ENCODE measurements at places on chromosomes 1 and 21. TPM values are rescaled to one million over a fixed set of nuclear protein-coding genes. Genes with fewer than 3 reads are reported as not detected.
A peak's percentile ranks its signal among the peaks of the same experiment; 100 is the strongest.

- DNase-seq: no peak
Observed at GRCh38 chr1:214248311-214249085, 32.5 kb upstream of the SMYD2 start.

DNA sequence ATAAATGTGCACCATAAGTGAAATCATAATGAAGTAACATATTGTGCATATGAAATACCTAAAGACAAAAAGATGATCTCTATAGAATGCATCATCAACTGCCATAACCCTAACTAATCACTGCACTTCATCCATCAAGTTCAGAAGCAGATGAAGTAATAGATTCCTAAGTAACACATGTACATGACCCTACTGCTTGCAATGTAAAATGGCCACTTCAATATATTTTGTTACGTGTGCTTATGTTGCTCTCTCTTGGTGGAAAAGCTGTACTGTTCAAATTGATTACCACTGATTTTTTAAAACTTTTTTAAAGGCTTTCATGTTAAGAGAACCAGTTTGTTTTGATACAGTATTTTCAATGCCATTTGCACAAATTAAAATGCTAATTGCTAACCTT is 141.8 kb downstream of the TTLL7 start:
- peak; percentile 7 for DNase-seq

GRCh38 chr1:31815752-31816500 is at the start of gene SPOCD1:
SPOCD1 (minus strand) TSS chr1:31816022; CDS start chr1:31815333, 689 bp downstream.
- peak; percentile 86 for DNase-seq

DNA sequence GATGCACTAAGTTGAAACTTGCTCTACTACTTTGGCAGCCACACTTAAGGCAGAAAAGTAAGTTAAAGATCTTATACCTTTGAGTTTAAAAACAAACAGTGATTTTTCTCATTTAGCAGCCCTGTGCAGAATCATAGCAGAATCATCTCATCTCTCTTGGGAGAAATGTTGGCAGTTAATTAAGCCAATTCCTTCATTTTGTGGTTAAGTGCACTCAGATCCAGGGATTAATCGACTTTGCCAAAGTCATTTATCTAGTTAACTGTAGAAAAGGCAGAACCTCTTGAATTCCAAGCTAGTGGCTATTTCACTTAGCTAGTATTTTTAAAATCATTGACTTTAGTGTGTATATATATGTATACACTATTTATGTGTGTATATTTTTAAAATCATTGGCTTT is 125.0 kb downstream of the GPR52 start:
- no peak for DNase-seq

DNA sequence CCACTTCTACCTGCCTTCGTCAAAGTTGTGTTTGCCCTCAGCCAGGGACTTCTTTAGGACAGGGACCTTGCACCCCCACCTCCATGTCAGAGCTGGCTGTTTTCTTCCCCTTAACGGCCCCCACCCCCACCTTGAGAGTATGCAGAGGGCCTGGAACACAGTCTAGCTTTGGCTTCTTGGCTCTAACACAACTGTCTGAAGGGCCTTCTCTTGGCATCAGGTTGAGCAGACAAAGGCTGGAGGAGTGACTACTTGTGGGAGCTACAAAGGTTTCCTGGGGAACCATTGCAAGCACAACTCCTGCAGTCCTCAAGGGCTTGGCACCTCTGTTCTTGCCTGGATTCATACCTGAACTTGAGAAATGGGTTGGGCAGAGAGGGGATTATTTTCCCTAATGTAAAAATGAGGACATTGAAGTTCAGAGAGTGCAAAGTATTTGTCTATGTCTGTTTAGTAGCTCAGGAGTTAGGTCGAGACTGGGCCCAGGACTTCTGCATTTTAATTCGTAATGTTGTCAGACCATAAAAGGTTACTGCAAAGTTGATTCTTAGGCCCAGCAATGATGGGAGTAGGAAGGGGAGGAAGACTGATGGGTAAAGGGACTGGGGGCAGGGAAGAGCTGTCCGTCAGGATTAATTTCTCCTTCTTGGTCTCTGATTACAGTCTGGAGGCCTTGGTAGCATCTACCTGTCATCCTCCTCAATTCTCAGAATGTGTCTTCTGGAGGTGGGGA is 2.6 kb downstream of the CYP4B1 start:
- DNase-seq: no peak

DNA sequence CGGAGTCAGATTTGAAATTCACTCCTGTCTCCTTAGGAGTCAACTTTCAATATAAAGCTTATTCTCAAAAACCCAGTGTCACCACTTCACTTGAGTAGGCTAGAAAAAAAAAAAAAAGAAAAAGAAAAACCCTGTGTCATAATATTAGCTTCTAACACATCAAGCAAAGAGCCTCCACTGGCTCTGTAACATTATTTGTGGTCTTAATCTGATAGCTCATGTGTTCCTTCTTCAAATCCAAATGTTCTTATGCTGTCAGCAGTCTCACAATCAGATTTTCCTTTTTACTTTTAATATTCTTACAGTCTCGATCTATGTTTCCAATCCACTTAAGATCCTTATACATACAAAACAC is 26.1 kb upstream of the PSMG1 start:
- no peak for DNase-seq

GRCh38 chr1:44161546-44161945 is 20.1 kb upstream of the KLF18 start:
- DNase-seq: no peak

GRCh38 chr21:32569261-32570230 is 15.8 kb downstream of the TCP10L start:
- peak; percentile 58 for DNase-seq

DNA sequence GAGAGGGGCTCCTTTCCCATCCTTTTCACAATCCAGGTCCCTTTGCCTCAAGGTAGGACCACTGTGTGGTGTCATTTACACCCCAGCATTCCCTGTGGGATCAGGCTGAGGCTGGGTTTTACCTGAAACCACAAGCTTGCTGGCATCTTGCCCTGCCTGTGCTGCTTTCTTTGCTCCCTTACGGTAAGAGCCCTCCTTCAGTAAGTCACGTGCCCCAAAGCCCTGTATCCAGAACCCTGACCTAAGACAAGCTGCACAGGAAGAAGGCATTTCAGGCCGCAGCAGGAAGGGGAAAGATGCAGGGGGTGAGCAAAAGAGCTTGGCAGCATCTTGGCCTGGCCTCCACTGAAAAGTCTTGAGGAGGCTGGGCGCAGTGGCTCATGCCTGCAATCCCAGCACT is 58.4 kb downstream of the KLHDC7A start:
- no peak for DNase-seq

DNA sequence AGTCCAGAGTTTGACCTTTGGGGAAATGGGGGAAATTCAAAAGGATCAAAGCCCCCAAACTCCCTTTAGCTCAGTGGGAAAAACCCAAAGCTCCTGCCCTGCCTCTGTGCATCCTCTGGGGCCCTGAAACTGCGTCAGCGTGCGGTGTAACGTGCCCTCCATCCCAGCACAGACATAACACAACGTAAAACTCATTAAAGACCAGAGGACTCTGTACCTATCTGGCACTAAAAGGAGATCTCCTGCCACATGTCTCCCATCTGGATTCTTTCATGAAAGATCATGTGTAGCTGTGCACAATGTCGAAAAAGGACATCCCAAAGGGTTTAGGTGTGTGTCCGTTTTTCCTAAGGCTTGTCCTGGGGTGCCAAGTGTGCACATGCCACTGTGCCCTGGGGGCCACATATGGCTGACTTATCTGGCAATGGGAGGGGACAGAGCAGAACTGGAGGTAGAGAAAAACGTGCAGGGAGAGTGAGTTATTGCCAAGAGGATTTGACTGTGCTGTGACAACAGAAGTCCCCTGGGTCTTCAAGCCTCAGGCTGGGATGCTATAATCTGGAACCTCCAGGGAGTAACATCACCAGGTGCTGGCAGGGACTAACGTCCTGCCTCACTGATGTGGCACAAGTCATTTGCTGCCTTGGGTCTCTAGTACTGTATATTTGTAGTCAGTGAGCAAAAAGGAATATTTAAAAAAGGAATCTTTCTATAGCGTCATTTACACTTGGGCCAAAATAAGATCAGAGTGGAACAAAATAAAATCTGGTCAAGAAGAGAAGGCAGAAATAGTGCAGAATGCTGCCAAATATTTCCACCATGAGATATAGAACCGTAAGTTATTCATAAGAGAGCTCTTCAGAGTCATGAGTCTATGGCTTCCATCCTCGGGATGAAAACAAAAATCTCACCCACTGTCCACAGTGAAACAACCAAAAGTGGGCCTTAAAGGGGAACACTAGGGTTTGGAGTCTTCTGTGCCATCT is 52.3 kb downstream of the ITPKB start:
- DNase-seq: no peak

DNA sequence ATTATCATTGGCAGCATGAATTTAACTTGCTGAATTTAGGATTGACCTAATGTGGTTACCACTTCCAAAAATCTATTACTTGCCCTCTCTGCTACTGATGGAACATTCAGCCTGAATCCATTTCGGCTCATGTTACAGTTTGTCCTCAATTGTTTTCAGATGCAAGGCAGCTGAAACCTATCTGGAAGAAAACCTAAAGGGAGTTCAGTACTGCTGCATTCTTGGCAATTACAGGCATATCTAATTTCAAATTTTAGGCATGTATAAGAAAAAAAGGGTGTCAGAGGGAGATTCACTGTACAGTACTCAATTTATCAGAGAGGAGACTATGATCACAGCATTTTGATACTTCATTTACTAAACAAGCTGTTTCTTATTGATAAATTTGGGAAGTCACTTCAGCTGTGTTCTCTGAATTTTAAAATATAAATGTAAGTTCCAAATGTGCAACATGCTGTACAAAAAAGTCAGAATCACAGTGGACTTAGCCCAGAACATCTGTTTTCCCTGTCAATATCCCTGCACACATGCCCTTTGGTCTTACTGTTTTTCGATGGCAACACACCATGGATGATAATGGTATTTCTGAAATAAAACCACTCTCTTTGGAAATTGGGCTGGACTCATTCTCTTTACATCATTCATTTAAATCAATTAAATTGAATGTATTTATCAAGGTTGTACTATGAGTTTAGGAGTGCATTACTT is 651.6 kb upstream of the ADGRL4 start:
- no peak for DNase-seq

- DNase-seq: no peak
Observed at GRCh38 chr1:223289621-223290020, 74.4 kb downstream of the SUSD4 start.

- DNase-seq: no peak
Observed at GRCh38 chr21:44617071-44617501, 5.2 kb downstream of the KRTAP10-8 start.

DNA sequence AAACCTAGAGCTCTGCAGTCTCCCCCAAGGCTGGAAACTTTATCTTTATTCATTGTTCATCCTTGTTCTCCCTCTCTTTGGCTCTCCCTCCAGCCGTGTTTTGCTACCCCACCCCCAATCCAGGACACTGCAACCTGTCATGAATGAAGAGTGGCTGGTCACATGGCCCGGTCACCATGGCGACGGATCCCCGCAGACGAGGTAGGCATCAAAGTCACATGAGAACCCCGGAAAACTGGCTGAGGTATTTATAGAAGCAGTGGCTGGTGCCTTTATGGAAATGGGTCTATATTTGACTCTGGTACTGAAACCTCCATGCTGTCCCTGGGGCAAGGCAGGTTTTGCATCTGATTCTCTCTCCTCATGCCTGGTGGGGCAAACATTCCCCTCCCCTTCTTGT is 13.4 kb upstream of the SLC6A17 start:
- DNase-seq: no peak

DNA sequence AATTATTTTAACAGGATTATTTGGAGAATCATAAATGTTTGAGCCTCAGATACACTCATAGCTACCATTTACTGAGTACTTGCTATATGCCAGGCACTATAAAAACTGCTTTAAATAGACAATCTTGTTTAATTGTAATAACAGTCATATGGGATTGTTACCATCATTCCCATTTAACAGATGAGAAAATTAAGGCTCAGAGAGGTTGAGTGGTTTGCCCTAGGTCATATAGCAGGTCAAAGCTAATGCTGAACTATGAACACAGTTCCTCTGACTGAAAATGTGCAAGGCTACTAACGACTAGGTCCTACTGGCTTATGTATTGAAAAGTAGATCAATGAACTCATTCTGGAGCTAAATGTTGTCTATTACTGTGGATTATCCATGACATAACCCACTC is 63.4 kb downstream of the DDR2 start:
- DNase-seq: no peak

DNA sequence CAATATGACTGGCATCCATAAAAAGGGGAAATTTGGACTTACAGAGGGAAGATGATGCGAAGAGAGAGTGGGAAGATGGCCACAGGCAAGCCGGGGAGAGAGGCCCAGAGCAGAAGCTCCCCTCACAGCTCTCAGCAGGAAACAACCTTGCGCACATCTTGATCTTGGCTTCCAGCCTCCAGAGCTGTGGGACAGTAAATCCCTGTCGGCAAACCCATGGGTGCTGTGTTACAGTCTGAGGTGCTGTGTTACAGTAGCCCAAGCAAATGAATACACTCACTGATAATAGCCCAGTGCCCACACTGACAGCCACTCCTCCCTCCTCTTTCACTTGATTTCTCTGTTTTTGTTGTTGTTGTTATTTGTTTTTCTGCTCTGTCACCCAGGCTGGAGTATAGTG is 22.4 kb downstream of the CDCA8 start:
- DNase-seq: no peak

- no peak for DNase-seq
Observed at GRCh38 chr1:245663841-245664240, 509.1 kb downstream of the KIF26B start.

DNA sequence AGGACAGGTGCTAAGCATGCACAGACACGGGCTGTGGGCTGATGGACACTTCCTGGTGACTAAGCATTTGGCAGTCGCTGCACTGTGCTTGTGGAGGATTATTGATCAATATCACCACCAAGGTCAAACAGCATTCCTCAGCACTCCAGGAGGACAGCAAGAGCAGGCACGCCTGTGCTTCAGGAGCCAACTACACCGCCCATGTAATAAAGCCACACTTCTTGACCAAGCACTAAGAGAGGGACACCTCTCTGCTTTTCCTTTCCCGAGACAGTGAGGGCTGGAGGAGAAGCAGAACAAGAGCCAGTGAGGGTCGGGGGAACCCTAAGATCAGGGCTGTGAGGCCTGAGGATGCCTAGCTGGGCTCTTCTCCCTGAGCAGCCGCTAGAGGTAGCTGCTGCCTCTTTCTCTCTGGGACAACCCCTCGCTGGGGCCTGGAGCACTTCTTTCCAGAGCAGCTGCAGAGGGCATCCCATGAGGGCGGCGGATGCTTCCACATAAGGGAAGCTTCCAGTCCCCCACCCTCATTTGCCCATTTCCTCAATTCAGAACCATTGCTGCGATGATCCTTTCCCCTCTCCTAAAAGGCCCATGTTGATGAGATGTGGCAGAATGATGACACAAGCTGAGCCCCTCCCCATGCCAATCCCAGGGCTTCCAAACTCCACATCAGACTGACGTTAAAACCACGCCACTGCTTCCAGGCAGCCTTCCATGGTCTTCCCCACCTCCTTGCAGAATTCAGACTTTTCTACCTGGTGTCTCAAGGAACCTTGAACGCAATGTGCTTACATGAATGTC is 19.1 kb downstream of the RAB7B start:
- peak; percentile 54 for DNase-seq

GJC2 gene
- total RNA-seq: 0.72 TPM

SH2D2A gene
- total RNA-seq: 135 TPM

BGLAP gene
- 0.50 TPM for total RNA-seq

SEC16B gene
- total RNA-seq: 0.38 TPM

OR6K6 gene
- total RNA-seq: not detected

REG4 gene
- total RNA-seq: not detected

BARHL2 gene
- total RNA-seq: not detected

FMOD gene
- 0.45 TPM for total RNA-seq

KIF17 gene
- total RNA-seq: 0.25 TPM

FAM167B gene
- total RNA-seq: not detected

CELA2A gene
- total RNA-seq: not detected

B3GALT2 gene
- total RNA-seq: not detected

SPRR2E gene
- not detected for total RNA-seq

SERPINC1 gene
- total RNA-seq: not detected

SLC26A9 gene
- 0.06 TPM for total RNA-seq

TNFRSF9 gene
- 0.07 TPM for total RNA-seq
